ENCODE measurements at places on chromosomes 12 and 14.

- no peak for DNase-seq
These were observed 6.6 kb downstream of the RTN1 start for GRCh38 chr14:59863806-59864525.

DNA sequence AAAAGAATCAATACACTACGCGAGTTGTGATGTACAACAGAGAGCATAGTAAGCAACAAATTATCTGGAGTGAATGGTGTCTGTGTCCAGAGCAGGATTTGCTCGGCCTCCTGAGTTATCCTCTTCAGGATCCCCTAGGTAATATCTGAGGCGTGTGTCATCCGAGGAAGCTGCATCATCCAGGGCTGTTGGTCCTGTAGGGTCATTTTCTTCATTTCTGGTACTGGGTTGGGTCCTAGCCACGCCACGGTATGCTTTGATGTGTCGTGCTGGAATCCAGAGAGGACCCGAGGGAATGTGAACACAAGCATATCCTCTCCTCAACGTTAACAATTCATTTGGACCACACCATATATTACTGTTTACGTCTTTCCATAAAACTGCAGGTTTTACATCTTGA, 19.0 kb upstream of the CLEC4E start:
- DNase-seq: no peak

GRCh38 chr12:29773076-29773475, 10.7 kb downstream of the TMTC1 start:
- DNase-seq: no peak

DNA sequence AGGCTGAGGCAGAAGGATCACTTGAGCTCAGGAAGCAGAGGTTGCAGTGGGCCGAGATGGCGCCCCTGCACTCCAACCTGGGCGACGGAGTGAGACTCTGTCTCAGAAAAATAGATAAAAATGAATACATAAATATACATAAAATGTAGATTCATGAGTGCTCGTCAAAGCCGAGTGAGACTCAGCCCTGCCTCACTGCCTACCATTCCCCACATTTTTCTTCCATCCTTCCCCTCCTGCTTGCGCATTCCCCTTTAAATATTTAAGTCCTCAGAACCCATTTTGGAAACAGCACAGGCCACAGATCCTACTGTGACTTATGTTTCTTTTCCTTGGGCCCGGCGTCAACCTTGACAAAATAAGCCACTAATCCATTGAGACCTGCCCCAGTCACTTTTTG, 31.9 kb upstream of the AACS start:
- no peak for DNase-seq

- no peak for DNase-seq
These were observed 116.3 kb upstream of the VASH1 start for GRCh38 chr14:76644855-76645518.

DNA sequence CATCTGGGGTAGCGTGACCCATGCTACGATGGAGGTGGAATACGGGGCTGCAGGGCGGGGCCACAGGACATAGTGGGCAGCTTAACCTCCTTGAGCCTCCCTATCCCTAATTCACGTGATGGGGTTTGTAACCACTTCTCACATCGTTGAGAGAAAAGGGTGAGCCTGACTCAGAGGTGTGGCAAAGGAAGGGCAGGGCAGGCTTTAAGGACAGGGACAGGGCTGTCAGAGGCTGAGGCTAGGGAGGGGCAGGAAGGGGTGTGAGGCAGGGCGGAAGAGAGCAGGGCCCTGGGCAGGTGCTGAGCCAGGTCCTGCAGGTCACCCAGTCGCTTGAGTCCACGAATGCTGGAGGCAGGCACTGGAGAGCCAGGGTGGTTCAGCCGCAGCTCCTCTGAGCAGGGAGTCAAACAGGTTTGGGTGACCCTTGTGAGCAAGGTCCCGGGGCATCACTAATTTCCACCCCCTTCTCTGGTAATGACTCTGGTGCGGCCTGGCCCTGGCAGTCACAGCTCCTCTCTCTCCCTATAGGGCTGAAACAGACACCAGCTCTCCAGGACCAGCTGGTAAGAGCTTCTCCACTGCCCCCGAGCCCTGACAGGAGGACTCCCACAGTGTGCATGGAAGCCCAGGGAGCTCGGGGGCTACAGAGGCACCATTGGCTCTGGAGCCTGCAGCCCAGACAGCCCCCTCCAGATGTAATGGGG, 7.5 kb upstream of the AQP2 start:
- DNase-seq: no peak

DNA sequence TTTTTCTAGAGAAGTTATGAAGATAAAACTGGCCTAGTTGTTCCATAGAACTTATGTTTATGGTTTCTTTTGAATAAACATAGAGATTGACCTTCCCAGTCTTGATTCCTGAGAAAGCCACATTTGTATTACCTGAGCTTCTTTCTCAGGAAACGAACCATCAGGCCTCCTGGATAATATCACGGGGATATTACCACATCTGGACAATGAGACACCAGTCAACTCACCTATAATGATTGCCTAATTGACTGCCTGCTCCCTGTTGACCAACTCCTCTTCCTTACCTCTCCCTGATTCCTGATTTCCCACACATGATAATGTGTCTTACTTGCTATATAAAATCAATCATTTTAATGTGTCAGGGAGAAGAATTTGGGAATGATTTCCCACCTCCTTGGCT, 822.7 kb downstream of the LRFN5 start:
- DNase-seq: peak; percentile 29

DNA sequence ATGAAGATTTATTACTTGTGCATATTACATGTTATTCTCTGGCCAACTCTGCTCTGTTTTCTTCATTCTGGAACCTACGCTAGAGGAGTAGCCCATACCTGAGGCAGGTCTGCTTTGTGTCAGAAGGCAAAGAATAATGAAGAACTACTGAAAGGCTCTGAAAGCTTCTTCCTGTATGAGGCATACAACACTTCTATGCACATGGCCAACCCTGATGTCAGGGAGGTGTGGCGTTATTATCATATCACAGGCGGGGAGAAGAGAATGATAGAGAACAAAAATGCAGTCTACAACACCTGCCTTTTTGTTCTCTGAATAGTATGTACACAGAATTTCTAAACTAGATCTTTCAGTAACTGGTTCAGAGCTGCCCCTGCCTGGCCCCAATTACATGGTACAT, 32.5 kb upstream of the CRY1 start:
- DNase-seq: no peak

GRCh38 chr12:92627511-92627910, 75.3 kb upstream of the PLEKHG7 start:
- DNase-seq: no peak

DNA sequence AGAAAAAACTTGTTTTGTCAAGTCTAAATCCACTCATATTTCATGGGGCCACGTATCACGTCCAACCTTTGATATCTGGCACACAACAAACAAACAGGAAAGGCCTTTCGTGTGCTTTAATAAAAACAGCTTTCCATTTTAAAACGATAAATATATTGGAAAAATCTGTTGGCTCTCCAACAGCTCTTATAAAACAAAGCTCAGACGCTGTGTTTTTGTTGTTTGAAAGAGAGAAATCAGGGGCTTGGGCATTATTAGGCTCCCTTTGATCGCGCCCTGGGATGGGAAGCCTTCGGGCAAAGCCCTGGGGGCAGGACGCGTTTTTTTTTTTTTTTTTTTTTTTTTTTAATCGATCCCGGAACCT, 429 bp upstream of the PLEKHA5 start:
- DNase-seq: no peak

DNA sequence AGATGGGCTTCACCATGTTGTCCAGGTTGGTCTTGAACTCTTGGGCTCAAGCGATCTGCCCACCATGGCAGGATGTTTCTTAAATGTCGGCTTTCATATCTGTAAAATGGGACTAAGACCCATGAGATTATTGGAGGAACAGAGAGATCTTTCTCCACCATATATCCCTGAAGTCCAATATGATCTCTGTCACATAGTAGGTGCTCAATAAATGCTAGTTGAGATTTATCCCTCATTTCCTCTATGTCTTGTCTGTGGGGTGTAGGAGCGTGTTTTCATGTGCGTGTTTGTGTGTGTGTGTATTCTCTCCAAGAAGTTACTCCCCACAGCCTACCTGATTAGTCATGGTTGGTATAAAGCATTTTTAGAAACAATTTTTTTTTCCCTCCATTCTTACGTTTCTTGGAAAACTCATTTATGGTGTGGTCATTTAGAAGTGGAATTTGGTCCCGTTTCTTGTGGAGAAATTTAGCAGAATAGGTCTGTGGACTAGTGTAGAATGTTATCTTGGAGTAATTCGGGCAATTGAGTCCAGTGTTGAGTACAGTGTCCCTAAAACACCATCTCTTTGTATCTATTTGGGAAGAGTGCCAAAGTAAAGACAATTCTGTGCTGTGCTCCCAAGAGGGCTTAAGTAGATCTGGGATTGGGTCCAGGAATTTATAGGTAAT, 4.3 kb downstream of the STRAP start:
- no peak for DNase-seq

DNA sequence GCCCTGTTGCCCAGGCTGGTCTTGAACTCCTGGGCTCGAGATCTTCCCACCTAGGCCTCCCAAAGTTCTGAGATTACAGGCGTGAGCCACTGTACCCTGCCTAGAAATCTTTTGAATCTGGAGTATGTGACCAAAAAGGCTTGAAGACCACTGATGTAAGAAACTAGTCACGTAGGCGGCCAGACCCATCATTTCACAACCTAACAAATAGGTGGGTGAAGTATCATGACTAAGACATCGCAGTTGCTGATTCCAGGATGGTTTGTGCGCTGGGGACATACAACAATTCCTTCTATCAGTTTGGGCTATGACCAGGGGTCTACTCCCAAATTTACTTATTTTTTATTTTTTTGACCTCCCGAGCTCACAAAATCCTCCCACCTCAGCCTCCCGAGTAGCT, 11.8 kb upstream of the CDK2AP1 start:
- DNase-seq: no peak

GRCh38 chr12:75923964-75924666, 107.5 kb downstream of the PHLDA1 start:
- DNase-seq: no peak

- no peak for DNase-seq
These were observed 26.7 kb downstream of the CSRP2 start for GRCh38 chr12:76852106-76852505.

DNA sequence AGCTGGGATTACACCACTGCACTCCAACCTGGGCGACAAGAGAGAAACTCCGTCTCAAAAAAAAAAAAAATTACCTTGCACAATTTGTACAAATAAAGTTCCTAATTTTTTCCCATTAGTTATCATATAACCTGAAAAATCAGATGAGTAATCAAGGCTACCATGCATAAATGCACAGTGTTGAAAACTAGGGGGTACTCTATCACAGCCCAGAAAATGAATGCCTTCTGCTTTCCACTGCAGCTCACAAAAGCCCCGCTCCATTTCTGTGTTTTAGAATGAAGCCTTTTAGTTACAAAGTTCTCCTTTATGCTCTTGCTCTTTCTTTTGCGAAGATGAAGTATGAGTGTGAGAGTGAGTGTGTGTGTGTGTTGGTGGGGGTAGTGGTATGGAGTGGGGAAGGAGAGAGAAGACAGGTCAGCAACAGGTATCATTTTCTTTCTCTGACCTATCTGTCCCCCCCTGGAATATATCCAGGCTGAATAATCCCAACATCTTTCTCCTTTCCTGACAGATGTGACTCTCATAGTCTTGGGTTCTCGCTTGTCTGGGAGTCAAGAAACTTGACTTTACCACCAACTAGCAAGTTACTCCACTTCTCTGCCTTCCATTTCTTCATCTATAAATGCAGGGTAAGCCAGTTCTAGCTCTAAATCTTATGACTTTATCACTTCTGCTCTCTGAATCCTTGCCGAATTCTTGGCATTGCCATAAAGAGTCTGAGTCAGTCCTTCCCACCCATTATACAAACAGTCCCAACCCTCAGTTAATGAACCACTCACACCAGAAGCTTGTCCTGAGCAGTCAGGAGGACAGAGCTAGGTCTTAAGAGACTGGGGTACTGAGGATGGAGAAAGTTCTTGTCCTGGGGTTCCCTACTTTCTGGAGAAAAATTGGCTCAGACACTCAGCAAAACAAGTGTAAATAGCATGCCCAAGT, 16.1 kb downstream of the BIN2 start:
- DNase-seq: peak; percentile 73

- no peak for DNase-seq
These were observed 45.1 kb downstream of the AREL1 start for GRCh38 chr14:74667758-74668157.

DNA sequence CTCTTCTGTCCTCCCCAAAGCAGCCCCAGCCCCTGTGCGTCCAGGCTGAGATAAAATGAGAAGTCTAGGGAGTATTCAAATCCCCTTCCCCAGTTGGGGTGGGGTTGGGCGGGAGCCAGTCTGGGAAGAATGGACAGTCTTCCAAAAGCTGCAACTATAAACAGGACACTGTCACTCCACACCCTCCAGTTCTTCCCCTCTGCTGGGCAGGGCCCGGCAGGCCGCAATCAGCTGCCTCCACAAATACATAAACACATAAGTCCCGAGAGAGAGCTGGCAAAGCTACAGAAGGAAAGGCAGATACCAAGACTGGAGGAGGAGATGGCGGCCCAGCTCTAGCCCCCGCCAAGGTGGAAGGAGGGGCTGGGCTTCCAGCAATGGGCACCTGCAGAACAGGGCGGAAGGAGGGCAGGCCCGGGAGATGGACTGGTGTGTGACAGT, 12.7 kb downstream of the LTBP2 start:
- DNase-seq: no peak

GRCh38 chr12:46269429-46270241, 792 bp upstream of the SLC38A1 start:
- no peak for DNase-seq

DNA sequence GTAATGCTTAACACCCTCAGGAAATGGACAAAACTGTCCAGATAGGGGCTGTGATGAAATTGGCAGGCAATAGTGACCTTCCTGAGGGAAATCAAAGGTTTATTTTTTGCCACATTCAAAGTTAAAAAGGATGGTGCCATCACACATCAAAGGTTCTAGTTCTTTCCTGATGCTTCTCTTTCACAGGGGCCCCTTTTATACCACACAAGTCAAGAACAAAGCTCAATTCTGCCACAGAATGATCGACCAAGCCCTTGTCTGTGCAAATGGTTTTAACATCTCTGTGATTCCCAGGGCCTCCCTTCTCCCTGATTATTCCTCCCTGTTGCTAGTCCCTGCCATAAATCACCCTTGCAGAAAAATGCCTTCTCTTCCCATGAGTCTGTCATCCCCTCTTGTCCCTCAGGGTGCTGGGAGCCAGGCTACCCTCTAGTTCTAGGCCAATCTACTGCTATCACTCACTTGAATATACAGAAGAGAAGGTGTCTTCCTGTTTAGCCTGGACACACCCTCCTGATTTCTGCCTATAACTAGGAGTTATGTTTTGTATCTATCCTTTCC, 22.7 kb downstream of the SMCO2 start:
- DNase-seq: no peak

DNA sequence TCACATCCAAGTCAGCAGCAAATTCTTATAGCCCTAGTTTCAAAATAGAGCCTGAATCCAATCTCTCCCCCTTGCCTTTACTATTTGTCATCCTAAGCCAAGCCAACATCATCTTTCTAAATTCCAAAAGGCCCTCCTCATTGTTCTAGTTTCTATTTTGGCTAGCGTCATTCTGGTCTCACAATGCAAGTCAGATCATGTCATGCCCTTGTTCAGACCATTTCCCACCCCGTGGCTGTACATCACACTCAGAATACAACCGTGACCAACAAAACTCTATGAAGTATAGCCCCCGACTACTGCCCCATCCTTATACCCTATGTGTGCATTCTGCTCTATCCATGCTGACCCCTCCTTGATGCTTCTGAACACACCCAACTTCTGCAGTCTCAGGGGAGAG, 12.3 kb upstream of the GNG2 start:
- DNase-seq: peak; percentile 36
